ENCODE measurements at places on chromosomes 4 and X. TPM values are rescaled to one million over a fixed set of nuclear protein-coding genes. Genes with fewer than 3 reads are reported as not detected.

The ERAS gene
- total RNA-seq, result not detected

DNA sequence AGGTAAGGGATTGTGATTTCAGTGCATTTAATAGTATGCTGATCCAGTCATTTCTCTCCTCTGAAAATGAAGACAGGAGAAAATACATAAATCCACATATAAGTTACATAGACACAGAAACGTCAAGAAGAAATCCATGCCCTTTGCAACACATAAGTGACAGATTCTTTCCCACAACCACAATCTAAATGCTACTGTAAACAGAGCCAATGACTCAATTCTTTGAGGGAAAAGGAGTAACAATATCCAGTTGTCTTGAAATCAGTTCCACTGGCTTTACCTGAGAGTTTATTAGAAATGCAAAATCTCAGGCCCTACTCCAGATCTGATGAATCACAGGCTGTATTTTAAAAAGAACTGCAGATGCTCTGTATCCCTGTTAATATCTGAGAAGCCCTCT lies 66.4 kb downstream of the ARAP2 start:
- no peaks in the 10 kb centered on the region for H3K36me3 ChIP-seq
- H3K4me1 ChIP-seq, result no peaks in the 10 kb centered on the region
- no peaks in the 10 kb centered on the region for H3K27me3 ChIP-seq
- H3K27ac ChIP-seq, result no peak overlapping the region

DNA sequence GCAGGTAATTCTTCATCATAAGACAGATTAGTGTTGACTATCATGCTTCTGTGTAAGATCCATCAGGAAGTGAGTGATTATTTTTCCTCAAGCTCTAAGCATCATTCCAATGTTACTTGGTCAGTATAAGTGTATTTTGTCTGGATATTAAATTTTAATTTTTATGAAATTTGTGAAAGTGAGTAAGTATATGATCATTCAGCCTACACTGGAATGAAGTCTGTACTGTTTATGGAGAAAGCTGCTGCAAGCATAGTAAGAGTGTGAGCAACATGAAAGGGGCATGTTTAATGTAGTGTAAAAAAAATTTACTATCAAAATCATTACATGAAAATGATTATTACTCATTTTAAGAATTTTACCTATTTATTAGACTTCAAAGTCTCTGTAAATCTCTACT lies 84.8 kb downstream of the IL15 start:
- no peaks in the 10 kb centered on the region for H3K27me3 ChIP-seq
- H3K4me3 ChIP-seq, result no peak overlapping the region
- DNase-seq, result no peak
- peaks cover 22% of the 10 kb centered on the region for H3K36me3 ChIP-seq

The GC gene
- not detected for total RNA-seq

DNA sequence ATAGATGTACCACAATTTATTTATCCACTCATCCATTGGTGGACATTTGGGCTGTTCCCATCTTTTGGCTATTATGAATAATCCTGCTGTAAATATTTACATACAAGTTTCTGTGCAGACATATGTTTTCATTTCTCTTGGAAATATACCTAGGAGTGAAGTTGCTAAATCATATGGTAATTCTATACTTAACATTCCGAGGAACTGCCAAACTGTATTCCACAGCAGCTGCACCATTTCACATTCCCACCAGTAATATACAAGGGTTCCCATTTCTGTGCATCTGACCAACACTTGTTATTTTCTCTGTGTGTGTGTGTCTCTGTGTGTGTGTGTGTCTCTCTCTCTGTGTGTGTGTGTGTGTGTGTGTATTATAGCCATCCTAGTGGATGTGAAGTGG lies 15.4 kb upstream of the DOCK11 start:
- H3K4me1 ChIP-seq, result no peaks in the 10 kb centered on the region
- no peak for DNase-seq
- H3K27ac ChIP-seq, result no peak overlapping the region
- H3K27me3 ChIP-seq, result no peaks in the 10 kb centered on the region
- no peak overlapping the region for H3K4me3 ChIP-seq

- DNase-seq, result no peak
- no peaks in the 10 kb centered on the region for H3K36me3 ChIP-seq
- H3K4me3 ChIP-seq, result no peak overlapping the region
- H3K4me1 ChIP-seq, result peaks cover 4% of the 10 kb centered on the region
- no peaks in the 10 kb centered on the region for H3K27me3 ChIP-seq
- H3K27ac ChIP-seq, result peak overlapping the region; percentile 14
These were observed 681.9 kb upstream of the BOD1L1 start for GRCh38 chr4:14309431-14309830.

- H3K36me3 ChIP-seq, result no peaks in the 10 kb centered on the region
- H3K27ac ChIP-seq, result no peak overlapping the region
These were observed 209.9 kb upstream of the DIAPH2 start for GRCh38 chrX:96474741-96475125.

The MEPE gene
- total RNA-seq, result not detected

The ARX gene
- total RNA-seq, result not detected

- no peak overlapping the region for H3K27ac ChIP-seq
- no peaks in the 10 kb centered on the region for H3K36me3 ChIP-seq
- H3K4me3 ChIP-seq, result no peak overlapping the region
- H3K27me3 ChIP-seq, result no peaks in the 10 kb centered on the region
These were observed 78.0 kb upstream of the CLNK start for GRCh38 chr4:10762561-10762960.

- no peaks in the 10 kb centered on the region for H3K27me3 ChIP-seq
- H3K36me3 ChIP-seq, result no peaks in the 10 kb centered on the region
- H3K4me1 ChIP-seq, result no peaks in the 10 kb centered on the region
- no peak overlapping the region for H3K27ac ChIP-seq
- no peak for DNase-seq
These were observed 144.4 kb downstream of the GLRA2 start for GRCh38 chrX:14673764-14674163.

- no peaks in the 10 kb centered on the region for H3K4me1 ChIP-seq
- H3K36me3 ChIP-seq, result no peaks in the 10 kb centered on the region
- H3K27ac ChIP-seq, result no peak overlapping the region
- DNase-seq, result no peak
- H3K27me3 ChIP-seq, result no peaks in the 10 kb centered on the region
These were observed 80.3 kb upstream of the DCLK2 start for GRCh38 chr4:149997881-149998421.

DNA sequence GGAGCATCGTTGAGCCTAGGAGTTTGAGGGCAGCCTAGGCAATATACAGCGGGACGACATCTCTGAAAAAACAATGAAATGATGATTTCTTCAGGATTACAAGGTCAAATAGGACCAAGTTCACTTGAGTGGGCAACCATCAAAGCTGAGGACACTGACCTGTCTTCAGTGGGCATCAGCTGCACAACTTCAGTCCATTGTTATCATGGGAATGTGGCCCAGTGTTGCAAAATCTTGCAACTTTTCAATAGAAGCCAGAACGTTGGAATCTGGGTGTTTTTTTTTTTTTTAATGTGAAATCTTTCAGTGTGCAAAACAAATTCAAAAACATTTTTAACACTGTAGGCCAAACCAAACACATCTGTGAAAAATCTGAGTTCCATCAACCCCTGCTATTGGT lies 155.4 kb upstream of the PLAC1 start:
- no peaks in the 10 kb centered on the region for H3K36me3 ChIP-seq
- H3K27ac ChIP-seq, result no peak overlapping the region
- no peak for DNase-seq
- no peak overlapping the region for H3K4me3 ChIP-seq

- H3K4me3 ChIP-seq, result no peak overlapping the region
- no peak for DNase-seq
- H3K36me3 ChIP-seq, result no peaks in the 10 kb centered on the region
These were observed 17.1 kb downstream of the USP46 start for GRCh38 chr4:52641854-52642563.

DNA sequence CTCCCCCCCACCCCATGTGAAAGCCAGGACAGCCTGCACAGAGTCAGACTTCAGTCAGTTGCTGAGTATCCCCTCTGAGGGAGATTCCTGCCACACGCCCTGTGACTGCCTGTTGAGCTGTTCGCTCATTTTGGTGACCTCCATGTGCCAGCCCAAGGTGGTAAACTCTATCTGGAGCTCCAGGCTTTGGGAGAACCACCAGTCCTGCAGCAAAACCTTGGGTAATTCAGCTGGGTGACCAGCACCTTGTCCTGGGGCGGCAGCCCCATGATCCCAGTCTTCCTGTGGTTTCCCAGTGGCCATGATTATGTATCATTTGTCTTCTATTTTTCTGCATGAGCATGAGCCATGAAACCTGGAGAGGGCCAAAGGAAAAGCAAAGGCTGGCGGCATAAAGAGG lies 73.4 kb downstream of the NBDY start:
- peak overlapping the region; percentile 83 for H3K27ac ChIP-seq
- peaks cover 8% of the 10 kb centered on the region for H3K4me1 ChIP-seq
- no peak overlapping the region for H3K4me3 ChIP-seq
- no peaks in the 10 kb centered on the region for H3K27me3 ChIP-seq
- H3K36me3 ChIP-seq, result no peaks in the 10 kb centered on the region

DNA sequence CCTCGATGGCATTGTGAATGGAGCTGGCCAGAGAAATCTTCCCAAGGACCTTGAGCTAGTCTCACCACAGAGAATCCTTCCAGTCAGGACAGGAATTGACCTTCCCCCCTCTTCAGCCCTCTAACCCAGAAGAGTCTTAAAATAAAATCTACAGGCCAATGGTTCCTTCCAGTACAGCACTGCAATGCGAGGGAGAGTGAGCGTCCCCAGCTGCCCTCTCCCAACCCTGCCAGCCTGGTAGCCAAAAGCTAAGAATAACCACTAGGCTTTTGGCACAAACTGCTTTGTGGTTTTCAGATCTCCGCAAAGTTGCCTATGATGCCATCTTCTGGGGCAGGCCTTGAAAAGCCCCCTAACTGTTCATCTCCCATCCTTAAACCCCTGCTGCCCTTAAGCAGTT lies 175.1 kb downstream of the AR start:
- no peak overlapping the region for H3K27ac ChIP-seq
- H3K36me3 ChIP-seq, result peaks cover 4% of the 10 kb centered on the region
- H3K27me3 ChIP-seq, result no peaks in the 10 kb centered on the region

DNA sequence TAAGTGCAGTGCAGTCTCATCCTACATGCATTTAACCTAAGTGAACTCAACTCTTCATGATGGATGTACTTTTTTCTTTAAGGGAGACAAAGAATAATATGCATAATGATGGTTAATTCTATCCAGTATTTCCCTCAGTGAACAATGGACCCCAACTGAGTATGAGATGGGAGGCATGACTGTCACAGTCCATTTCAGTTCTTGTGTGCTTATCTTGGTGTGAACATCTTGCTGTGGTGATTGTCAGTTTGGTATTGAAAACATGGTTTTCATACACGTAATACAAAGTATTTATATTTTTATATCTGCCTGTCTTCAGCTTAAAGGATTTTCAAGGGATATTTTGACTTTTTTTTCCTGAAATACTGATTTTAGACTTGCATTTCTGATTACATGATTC lies 72.0 kb upstream of the NDUFC1 start:
- no peaks in the 10 kb centered on the region for H3K4me1 ChIP-seq
- H3K36me3 ChIP-seq, result peaks cover 12% of the 10 kb centered on the region

The SMIM43 gene
- total RNA-seq, result not detected

The TBC1D14 gene
- total RNA-seq, result 34.3 TPM

The CENPE gene
- 1.1 TPM for total RNA-seq

The SYP gene
- 2.7 TPM for total RNA-seq

The SMR3A gene
- total RNA-seq, result not detected

The XAGE1A gene
- total RNA-seq, result not detected

The GAGE12F gene
- not detected for total RNA-seq

The TACR3 gene
- not detected for total RNA-seq

DNA sequence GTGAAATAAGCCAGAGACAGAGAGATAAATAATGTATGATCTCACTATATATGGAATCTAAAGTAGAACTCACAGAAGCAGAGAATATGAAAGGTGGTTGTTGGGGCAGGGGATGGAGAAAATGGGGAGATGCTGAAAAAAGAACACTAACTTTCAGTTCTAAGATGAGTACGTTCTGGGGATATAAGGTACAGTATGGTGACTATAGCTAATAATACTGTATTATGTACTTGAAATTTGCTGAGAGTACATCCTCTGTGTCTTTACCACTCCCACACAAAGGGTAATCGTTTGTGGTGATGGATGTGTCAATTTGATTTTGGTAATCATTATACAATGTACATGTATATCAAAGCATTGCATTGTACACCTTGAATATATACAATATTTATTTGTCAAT lies 6.6 kb downstream of the FBXL5 start:
- H3K36me3 ChIP-seq, result peaks cover 6% of the 10 kb centered on the region
- no peaks in the 10 kb centered on the region for H3K27me3 ChIP-seq
- no peak for DNase-seq
- H3K27ac ChIP-seq, result no peak overlapping the region
- peaks cover 70% of the 10 kb centered on the region for H3K4me1 ChIP-seq

GRCh38 chr4:95831166-95831565 lies 8.7 kb upstream of the PDHA2 start:
- no peaks in the 10 kb centered on the region for H3K4me1 ChIP-seq
- no peak overlapping the region for H3K27ac ChIP-seq
- no peaks in the 10 kb centered on the region for H3K36me3 ChIP-seq
- no peak overlapping the region for H3K4me3 ChIP-seq
- H3K27me3 ChIP-seq, result no peaks in the 10 kb centered on the region

GRCh38 chrX:49310371-49310770 lies 6.9 kb downstream of the GAGE10 start:
- H3K4me1 ChIP-seq, result no peaks in the 10 kb centered on the region
- H3K36me3 ChIP-seq, result no peaks in the 10 kb centered on the region
- no peaks in the 10 kb centered on the region for H3K27me3 ChIP-seq
